ENCODE measurements at places on chromosomes 4 and X. TPM values are rescaled to one million over a fixed set of nuclear protein-coding genes. Genes with fewer than 3 reads are reported as not detected.

GRCh38 chr4:110636680-110637407, 14.0 kb upstream of the PITX2 start:
- H3K4me1 ChIP-seq = peaks cover 4% of the 10 kb centered on the region
- no peak overlapping the region for H3K4me3 ChIP-seq
- no peak for DNase-seq
- peaks cover 15% of the 10 kb centered on the region for H3K36me3 ChIP-seq
- peak overlapping the region; percentile 81 for H3K27ac ChIP-seq

- H3K36me3 ChIP-seq = no peaks in the 10 kb centered on the region
- H3K27me3 ChIP-seq = no peaks in the 10 kb centered on the region
- no peaks in the 10 kb centered on the region for H3K4me1 ChIP-seq
Observed at GRCh38 chr4:84995386-84995785, 28.9 kb upstream of the WDFY3 start.

- no peak for DNase-seq
- H3K36me3 ChIP-seq = no peaks in the 10 kb centered on the region
- H3K4me1 ChIP-seq = no peaks in the 10 kb centered on the region
- no peak overlapping the region for H3K27ac ChIP-seq
Observed at GRCh38 chr4:66923081-66923865, 622.0 kb downstream of the CENPC start.

DNA sequence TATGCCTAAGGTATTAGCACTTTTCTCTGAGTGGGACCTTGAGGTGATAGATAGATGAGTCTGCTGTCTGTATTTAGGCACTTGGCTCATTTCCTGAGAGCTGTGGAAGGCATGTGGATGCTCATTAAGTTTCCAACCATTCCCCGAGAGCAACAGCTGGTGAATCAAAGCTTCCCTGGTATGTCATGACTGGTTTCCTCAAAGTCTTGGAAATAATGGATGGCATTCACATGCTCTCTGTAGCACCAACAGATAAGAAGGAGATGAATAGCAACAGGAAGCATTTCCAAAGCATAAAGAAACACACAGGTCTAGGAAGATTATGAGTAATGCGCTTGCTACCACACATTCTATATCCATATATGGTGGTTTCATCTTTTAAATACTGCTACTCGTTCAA, 118.3 kb upstream of the ETNPPL start:
- H3K36me3 ChIP-seq = no peaks in the 10 kb centered on the region
- DNase-seq = no peak
- no peak overlapping the region for H3K4me3 ChIP-seq
- peaks cover 4% of the 10 kb centered on the region for H3K4me1 ChIP-seq
- H3K27me3 ChIP-seq = peaks cover 5% of the 10 kb centered on the region

- peaks cover 51% of the 10 kb centered on the region for H3K27me3 ChIP-seq
- H3K27ac ChIP-seq = no peak overlapping the region
- no peaks in the 10 kb centered on the region for H3K36me3 ChIP-seq
- no peak overlapping the region for H3K4me3 ChIP-seq
- peaks cover 23% of the 10 kb centered on the region for H3K4me1 ChIP-seq
- DNase-seq = no peak
Observed at GRCh38 chrX:70442224-70442623, 2.4 kb upstream of the DLG3 start.

GRCh38 chrX:119127650-119128049, at the start of gene KIAA1210:
KIAA1210 (minus strand) TSS chrX:119127812; CDS start chrX:119123642, 4,170 bp downstream.
- no peaks in the 10 kb centered on the region for H3K36me3 ChIP-seq
- DNase-seq = no peak
- H3K4me3 ChIP-seq = no peak within 1 kb of the TSS
- no peaks in the 10 kb centered on the region for H3K4me1 ChIP-seq
- peaks cover 1% of the 10 kb centered on the region for H3K27me3 ChIP-seq

DNA sequence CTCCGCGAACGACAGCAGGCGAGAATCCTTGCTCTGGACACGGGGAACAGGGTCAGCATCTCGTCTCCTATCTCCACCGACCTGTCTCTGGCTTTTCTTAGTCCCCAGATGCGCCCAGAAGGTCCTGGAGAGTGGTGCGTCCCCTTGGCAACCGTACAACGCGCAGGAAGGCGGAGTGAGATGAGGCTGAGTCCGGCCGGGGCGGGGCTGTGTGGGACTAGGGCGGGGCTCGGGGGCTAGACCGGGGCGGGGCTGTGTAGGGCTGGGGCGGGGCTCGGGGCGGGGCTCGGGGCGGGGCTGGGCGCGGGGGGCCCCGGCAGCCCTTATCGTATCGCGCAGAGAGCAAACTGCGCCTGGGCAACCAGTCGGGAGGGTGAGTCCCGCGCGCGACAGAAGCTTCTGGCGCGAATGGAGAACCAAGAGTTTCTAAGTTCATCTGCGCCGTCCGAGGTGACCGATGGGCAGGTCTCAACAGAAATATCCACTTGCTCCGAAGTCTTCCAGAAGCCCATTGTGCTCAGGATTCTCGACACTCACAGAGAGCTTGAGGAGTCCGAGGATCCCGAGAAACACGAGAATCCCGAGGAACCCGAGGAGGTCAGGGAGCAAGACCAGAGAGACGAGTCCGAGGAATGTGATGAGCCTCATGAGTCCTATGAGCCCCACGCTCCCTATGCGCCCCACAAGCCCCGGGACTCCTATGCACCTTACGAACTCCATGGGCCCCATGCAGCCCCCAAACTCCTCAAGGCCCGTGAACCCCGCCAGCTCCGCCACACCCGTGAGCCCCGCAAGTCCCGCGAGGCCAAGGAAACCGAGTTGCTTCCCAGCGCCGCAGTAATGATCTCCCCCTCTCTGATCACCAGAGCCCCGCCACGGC, 24.9 kb downstream of the ARL9 start:
- DNase-seq = peak; percentile 85
- H3K4me3 ChIP-seq = peak overlapping the region; percentile 44
- no peaks in the 10 kb centered on the region for H3K36me3 ChIP-seq
- peaks cover 23% of the 10 kb centered on the region for H3K27me3 ChIP-seq
- no peaks in the 10 kb centered on the region for H3K4me1 ChIP-seq

DNA sequence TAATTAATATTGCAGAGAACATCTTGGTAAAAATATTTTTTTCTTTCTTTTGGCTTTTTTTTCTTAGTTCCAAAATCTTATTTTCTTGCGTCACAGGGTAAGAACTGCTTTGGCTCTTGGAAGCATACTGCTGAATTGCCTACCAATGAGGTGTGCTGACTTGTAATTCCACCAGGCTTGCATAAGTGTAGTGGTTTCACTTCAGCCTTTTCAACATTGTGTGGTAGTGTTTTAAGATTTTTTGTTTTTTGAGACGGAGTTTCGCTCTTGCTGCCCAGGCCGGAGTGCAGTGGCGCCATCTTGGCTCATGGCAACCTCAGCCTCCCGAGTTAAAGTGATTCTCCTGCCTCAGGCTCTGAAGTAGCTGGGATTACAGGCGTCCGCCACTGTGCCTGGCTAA, 42.4 kb downstream of the N4BP2 start:
- H3K4me1 ChIP-seq = no peaks in the 10 kb centered on the region
- no peak overlapping the region for H3K4me3 ChIP-seq
- H3K27me3 ChIP-seq = no peaks in the 10 kb centered on the region

DNA sequence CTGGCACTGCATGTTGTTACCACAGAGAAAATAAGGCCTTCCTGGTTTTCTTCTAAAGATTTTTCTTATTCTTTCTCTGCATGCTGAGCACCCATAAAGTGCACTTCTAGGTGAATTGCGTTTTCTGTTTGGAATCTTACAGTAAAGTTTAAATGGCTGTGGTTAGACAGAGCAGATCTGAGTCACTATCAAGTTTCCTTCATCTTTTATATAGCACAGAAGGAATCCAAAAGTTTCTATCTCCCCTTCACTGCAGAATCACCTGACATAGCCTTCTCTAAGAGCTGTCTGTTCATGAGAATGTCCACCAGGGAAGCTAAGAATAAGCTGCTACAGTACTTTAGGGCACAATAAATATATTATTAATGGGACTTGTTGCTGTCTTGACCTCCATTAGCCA, 455.5 kb upstream of the FAM241A start:
- no peaks in the 10 kb centered on the region for H3K4me1 ChIP-seq
- H3K4me3 ChIP-seq = no peak overlapping the region
- no peak for DNase-seq
- no peaks in the 10 kb centered on the region for H3K36me3 ChIP-seq

- peaks cover 22% of the 10 kb centered on the region for H3K4me1 ChIP-seq
- peak overlapping the region; percentile 94 for H3K4me3 ChIP-seq
- H3K27ac ChIP-seq = peak overlapping the region; percentile 81
- peaks cover 26% of the 10 kb centered on the region for H3K36me3 ChIP-seq
- H3K27me3 ChIP-seq = no peaks in the 10 kb centered on the region
- DNase-seq = peak; percentile 24
Observed at GRCh38 chrX:64975491-64975890, 759 bp downstream of the ZC4H2 start.

DNA sequence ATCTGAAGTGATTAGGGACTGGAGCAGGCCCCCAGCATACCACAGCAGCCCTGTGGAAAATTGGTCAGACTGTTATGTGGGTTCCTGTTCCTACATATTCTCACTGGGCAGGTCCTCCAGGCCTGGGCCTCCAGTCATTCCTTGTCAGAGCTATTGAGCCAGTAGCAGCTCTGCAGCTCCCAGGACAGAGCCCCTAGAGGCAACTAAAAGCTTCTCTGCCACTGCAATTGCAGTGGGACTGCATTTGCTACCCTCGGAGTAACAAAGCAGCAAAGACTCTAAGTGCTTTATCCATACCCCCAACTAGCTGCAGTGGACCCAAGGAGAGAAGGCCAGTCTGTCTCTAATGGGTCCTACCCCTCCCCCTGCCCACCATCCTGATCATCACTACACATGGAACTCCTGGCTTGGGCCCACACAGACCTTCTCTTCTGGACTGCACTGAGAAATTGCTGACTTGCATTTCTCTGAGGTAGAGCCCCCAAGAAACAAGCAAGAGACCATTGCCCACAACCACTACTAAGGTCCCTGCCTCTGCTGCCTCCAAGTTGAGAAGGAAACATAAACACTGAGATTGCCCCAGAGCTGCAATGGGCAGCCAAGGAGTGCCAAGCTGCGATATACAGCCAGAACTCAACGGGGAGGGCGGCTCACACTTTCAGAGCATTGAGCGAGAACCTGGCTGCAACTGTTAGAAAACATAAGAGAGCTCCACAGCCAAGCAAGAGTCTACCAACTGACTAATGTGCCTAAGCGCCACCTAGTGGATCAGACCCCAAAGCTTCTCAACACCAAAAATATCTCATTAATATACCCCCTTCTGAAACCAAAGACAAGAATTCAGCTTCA, 738.7 kb upstream of the NDST4 start:
- peak; percentile 35 for DNase-seq
- H3K36me3 ChIP-seq = no peaks in the 10 kb centered on the region
- no peak overlapping the region for H3K4me3 ChIP-seq
- no peaks in the 10 kb centered on the region for H3K4me1 ChIP-seq
- H3K27me3 ChIP-seq = no peaks in the 10 kb centered on the region

DNA sequence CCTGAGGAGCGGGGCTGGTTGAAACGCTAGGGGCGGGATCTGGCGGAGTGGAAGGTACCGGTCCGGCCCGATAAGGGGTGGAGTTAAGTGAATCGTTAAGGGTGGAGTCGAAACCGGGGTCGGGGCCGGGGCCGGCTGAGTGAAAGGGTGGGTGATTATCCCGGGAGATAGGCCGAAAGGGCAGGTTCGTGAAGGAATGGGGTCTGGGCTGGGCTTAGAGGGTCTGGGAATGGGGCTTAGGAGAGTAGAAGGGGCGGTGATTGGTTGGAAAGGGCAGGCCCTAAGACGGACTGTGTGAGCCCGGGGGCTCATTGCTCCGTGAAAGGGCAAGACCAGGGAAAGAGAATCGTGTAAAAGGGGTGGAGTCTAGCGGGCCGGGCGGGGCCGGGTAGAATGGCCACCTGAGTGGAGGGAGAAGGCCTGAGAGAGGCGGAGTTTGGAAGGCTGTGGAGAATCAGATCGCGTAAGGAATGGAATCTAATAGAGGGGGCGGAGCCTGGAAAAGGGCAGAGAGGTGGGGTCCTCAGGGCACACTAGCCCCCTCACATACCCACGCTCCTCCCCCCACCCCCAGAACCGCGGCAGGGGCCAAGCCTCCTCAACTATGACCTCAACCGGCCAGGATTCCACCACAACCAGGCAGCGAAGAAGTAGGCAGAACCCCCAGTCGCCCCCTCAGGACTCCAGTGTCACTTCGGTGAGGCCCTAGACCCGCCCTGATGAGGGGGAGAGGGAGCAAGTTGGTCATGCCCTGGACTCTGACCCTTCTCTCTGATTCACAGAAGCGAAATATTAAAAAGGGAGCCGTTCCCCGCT, 430 bp downstream of the HDAC6 start:
- no peaks in the 10 kb centered on the region for H3K27me3 ChIP-seq
- peak overlapping the region; percentile 99 for H3K27ac ChIP-seq
- H3K4me1 ChIP-seq = peaks cover 22% of the 10 kb centered on the region
- H3K36me3 ChIP-seq = peaks cover 11% of the 10 kb centered on the region
- H3K4me3 ChIP-seq = peak overlapping the region; percentile 95

DNA sequence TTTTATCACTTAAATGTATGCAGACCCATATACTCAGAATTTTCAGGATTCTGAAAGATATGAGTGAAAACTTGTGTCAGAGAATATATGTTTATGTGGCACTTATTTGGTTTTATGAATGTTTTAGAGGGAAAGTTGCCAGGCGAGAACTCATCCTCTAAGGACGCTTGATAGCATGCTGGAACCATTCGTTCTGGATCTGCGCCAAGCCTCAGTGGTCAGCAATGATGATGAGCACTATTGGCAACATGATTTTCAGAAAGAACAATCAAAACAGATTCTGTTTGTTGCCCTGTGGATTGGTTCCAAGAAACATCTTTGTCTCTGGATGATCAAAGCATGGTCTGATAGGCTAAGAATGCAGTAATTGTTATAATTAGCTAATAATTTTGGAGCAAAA, 32.1 kb upstream of the RAPGEF2 start:
- no peak for DNase-seq
- H3K36me3 ChIP-seq = no peaks in the 10 kb centered on the region
- H3K4me1 ChIP-seq = no peaks in the 10 kb centered on the region
- H3K27ac ChIP-seq = no peak overlapping the region
- H3K4me3 ChIP-seq = no peak overlapping the region

Gene NSUN7
- total RNA-seq = not detected

Gene AVPR2
- total RNA-seq = not detected
